Left hindlimb (tissue), 1 donor: ENCODE measurements at places on chromosomes 6 and 20.

DNA sequence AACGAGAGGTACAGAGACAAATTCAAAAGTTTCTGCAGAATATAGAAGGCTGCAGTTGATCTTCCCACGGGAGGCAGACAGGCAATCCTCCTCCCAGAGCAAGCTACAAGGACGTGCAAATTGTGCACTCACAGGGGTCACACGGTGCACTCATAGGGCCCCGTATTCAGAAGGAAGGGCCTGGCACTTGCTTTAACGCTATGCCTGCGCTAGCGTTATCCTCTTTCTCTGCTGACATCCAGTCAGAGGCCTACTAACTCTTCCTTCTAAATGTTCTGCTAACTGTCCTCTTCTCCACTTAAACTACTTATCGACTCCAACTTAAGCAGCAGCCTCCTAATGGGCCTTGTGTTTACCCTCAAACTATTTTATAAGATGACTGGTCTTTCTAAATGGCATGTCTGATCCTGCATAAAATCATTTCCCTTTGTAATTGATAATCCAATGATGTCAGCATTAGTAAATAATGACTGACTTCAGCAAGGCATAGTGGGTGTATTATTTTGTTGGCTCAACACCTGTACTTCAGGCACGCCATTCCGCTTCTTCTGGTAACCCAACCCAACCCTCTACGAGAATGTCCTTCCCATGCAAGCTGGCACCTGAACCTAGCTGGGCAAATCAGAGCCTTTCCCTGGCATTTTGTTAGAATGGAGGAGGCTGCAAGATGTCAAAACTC, 2.2 kb downstream of the IFNGR1 start:
- no peak for DNase-seq

- DNase-seq: no peak
Measured at GRCh38 chr6:122760330-122760729, 19.2 kb upstream of the FABP7 start.

DNA sequence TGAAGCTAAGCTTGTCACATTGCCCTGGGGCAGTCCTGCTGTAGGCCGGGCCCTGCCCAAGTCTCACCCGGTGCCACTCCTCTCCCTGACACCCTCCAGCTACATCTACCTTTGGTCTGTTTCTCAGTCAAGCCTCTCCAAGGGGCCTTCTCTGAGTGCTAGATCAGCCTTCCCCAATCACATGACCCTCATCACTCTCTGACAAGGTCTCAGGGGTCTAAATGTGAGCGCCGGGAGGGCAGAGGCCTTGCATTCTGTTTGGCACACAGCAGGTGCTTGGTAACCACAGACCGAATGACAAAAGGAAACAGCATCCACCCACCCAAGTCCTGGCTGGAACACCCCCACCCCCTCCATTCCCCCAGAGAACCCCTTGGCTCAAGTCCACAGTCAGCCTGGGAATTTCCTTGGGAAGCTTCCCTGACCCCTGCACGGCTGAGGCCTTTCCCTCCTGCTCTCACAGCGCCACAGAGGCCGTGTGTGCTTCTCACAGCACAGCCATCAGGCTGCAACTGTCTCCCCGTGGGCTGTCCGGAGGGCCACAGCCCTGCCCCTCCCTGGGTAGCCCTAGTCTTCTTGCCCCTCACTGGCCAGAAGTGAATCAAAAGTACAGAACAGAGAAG, 32.9 kb downstream of the PKIG start:
- no peak for DNase-seq

GRCh38 chr6:127118298-127119101, at the start of gene RSPO3:
Gene RSPO3 (plus strand): TSS chr6:127118671. CDS start chr6:127119193, 522 bp downstream.
- peak; percentile 84 for DNase-seq

DNA sequence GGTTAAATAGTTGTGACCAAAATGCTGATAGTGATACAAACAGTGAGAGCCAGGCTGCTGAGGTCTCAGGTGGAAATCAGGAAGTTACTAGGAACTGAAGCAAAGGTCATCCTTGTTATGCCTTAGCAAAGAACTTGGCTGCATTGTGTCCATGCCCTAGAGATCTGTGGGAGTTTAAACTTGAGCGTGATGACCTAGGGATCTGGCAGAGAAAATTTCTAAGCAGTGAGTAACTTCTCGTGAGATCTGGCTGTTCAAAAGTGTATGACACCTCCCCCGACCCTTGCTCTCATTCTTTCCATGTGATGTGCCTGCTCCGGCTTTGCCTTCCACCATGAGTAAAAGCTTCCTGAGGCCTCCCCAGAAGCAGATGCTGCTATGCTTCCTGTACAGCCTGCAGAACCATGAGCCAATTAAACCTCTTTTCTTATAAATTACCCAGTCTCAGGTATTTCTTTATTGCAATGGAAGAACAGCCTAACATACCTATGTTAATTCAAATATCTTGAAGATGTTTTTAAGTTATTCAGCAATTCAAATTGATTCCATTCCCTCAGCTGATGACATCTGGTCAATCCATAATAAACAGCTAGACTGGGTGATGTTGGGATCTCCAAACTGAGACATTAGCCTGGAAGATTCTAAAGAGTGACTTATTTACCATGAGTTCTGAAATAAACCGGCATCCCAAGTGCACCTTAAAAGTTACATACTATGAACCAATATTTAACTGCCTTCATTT, 33.8 kb downstream of the KIF16B start:
- no peak for DNase-seq

DNA sequence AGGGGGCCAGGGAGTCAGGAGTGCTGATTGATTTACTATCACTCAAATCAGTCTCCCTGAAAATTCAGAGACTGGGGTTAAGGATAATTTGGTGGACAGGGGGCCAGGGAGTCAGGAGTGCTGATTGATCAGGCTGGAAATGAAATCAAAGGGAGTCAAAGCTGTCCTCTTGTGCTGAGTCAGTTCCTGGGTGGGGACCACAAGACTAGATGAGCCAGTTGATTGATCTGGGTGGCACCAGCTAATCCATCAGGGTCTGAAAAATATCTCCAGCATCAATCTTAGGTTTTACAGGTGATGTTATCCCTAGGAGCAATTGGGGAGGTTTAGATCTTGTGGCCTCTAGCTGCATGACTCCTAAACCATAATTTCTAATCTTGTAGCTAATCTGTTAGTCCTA, 6.1 kb upstream of the AFG1L start:
- no peak for DNase-seq

DNA sequence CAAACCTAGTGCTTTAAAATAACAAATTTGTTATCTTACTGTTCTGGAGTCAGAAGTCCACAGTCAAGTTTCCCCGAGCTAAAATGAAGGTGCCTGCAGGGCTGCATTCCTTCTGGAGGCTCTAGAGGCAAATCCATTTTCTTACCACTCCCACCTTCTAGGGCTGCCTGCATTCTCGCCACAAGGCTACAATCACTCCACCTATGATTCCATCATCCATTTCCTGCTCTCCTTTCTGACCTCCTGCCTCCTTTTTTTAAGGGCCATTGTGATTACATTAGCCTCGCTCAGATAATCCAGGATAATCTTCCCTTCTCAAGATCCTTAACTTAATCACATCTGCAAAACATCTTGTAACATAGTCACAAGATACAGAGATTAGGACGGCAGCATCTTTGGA, 42.4 kb upstream of the SIRT5 start:
- DNase-seq: no peak

GRCh38 chr20:32521780-32522525, 63.2 kb downstream of the NOL4L start:
- DNase-seq: peak; percentile 80

DNA sequence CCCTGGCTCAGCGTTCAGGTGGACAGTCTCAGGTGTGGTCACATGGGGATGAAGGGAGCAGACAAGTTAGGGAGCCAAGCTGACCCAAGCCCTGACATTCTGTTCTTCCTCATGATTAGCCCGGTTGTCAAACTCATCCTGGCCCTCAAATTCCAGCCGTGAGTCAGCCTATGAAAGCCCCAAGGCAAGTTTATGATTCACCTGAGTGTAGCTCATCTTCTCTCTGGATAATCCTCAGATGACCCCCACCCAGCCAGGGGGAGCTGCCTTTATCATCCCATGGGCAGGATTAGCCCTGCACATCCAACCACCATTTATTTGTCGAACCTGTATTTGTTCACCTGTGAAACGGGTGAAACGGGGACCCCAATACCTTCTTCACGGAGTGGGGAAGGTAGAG, 161.9 kb downstream of the DHX35 start:
- DNase-seq: no peak

DNA sequence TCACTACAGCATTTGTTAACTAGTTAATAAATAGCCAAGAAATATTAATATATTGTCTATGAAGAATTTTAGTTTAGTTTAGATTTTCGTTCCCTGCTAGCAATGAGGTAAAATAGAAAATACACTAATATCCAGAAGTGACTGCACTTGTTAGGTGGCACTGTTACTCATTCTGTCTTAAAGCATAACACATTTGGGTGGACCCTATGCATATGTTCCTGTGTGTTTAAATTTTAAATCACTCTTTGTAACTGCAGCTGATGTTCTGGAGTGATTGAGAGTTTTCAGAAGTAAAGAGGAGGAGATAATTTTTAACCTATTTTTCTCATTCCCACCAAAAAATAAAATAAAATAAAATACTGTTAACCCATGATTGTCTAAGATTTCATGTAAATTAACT, 73.9 kb upstream of the SOX4 start:
- DNase-seq: no peak

- DNase-seq: no peak
Measured at GRCh38 chr20:37529968-37530600, 2.4 kb upstream of the BLCAP start.

DNA sequence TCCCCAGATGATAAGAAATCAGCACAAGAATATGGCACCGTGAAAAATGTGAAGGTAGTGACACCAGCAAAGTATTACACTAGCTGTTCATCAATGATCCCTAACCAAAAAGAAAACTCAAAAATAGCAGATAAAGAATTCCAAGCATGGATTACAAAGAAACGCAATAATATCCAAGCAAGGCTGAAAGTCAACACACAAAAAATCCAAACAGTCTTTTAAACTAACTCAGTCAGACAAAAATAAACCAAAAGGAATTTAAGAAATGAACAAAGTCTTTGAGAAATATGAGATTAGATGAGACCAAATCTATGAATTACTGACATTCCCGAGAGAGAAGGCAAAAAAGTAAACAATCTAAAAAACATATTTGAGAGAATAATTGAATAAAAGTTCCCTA, 976.1 kb upstream of the MAP3K7 start:
- DNase-seq: no peak

DNA sequence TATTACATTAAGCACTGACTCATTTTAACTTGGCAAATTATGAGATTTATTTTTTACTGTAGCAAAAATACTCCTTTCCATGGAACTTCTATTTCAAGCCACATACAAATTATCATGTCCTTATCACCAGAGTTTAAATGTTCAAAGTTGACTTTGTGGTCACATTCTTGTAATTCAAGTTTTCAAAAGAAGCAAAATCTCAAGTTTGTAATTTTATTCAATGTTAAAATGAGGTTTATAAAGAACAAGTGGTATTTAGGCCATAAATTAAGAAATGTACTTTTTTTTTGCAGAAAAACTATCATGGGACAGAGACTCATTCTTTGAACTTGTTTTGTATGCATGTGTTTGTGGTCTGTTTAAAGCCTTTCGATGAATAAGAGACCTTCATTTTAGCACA, 811.5 kb downstream of the TENT5A start:
- no peak for DNase-seq

- DNase-seq: no peak
Measured at GRCh38 chr6:28212510-28213212, 12.4 kb upstream of the ZSCAN9 start.

- DNase-seq: peak; percentile 53
Measured at GRCh38 chr6:169034516-169035167, 219.0 kb downstream of the THBS2 start.

- DNase-seq: no peak
Measured at GRCh38 chr6:161626132-161626676, 352.3 kb upstream of the AGPAT4 start.

DNA sequence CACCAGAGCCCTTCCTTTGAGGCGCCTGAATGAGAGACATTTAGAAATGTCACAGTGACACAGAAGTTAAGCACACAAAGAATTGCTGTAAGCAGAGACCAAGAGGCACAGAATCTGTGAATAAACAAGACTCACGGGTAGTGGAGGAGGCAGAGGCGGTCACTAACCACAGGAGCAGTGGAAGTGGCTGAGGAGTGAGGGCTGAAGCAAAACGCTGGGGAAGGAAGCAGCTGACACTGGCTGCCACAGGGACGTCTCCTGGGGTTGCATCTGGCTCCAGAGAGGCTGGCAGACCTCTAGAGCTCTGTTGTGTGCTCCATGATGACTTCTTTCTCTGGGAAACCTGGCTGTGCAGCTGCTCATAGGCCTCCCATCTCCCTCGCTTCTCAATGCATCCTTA, 65.0 kb upstream of the SLC2A12 start:
- no peak for DNase-seq

DNA sequence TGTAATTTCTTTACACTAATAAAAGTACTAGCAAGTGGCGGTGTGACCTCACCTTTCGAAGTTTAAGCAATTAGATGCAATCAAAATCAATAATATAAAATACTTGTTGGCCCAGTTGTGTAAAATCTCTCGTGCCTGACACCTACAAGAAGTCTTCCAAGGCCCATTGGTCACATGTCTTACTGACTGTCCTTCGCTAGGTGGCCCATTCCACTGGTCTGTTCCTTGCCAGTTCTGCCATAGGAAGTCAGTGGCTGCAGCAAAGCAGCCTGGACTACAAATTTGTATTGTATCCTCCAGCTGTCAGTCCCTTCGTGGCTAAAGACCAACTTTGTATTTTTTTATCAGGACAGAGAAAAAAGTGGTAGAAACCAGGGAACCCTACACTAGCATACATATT, 61.8 kb downstream of the CYB5R4 start:
- DNase-seq: no peak

GRCh38 chr6:135537741-135538301, 40.3 kb upstream of the AHI1 start:
- DNase-seq: no peak

GRCh38 chr6:35092362-35093117, 48.6 kb downstream of the TCP11 start:
- DNase-seq: no peak

- DNase-seq: no peak
Measured at GRCh38 chr20:16515046-16515445, 58.2 kb downstream of the KIF16B start.

GRCh38 chr6:128138694-128139093, 237.8 kb upstream of the THEMIS start:
- no peak for DNase-seq

GRCh38 chr6:87922947-87923330, 124.7 kb upstream of the SPACA1 start:
- DNase-seq: no peak

DNA sequence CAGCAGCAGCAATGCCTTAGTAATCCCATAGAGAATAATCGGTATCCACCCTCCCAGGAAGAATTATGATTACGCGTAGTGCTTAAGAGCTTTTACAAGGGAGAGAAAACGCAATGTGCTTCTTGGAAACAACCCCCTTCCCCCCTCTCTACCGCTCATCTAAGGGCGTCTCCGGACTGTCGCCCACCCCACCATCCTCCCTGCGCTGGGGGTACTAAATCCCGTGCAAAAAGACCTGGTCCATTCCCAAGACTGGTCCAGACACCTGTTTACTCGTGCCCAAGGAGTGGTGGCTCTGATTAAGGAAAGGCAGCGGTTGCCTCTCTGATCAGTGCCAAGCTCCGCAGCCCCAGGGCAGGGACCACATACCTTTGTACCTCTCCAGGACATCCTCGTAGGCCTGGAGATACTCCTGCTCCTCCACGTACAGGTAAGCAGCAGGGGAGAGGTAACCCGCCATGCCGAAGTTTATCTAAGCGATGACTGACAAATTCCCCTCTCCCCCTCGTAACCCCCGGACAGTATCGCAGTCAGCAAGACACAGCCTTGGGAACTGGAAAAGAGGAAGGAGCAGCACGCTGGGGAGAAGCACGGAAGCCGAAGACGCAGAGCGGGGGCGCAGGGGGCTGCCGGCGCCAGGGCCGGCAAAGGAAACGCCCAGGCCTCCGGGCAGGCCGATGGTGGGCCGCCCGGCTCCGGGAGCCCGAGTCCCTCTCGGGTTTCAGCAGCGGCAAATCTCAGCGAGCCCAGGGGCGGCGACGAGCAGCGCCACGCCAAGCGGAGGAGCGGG, 112.0 kb upstream of the BEND6 start:
- peak; percentile 66 for DNase-seq
